SJCRH30 (cell line): ENCODE measurements at places on chromosomes 4 and X. TPM values are rescaled to one million over a fixed set of nuclear protein-coding genes. Genes with fewer than 3 reads are reported as not detected.
A peak's percentile ranks its signal among the peaks of the same experiment; 100 is the strongest.

Gene SLC4A4
- 0.04 and 0.05 TPM in 2 replicates for total RNA-seq

GRCh38 chrX:14939644-14940043 lies 66.4 kb downstream of the MOSPD2 start:
- no peaks in the 10 kb centered on the region for H3K27me3 ChIP-seq
- H3K4me3 ChIP-seq, result no peak overlapping the region
- H3K27ac ChIP-seq, result no peak overlapping the region
- no peak for DNase-seq
- no peaks in the 10 kb centered on the region for H3K36me3 ChIP-seq
- H3K4me1 ChIP-seq, result no peaks in the 10 kb centered on the region

Gene TCEAL7
- 39.1 and 42.9 TPM in 2 replicates for total RNA-seq

GRCh38 chrX:129510331-129510730 lies 13.0 kb downstream of the SMARCA1 start:
- peaks cover 12% of the 10 kb centered on the region; the same call in 1 of the 2 replicates for H3K36me3 ChIP-seq
- no peak overlapping the region for H3K4me3 ChIP-seq

GRCh38 chr4:7781993-7782392 lies 157.7 kb downstream of the AFAP1 start:
- H3K36me3 ChIP-seq, result peaks cover 4% of the 10 kb centered on the region; the same call in 1 of the 2 replicates
- H3K4me3 ChIP-seq, result no peak overlapping the region
- no peaks in the 10 kb centered on the region for H3K27me3 ChIP-seq
- no peaks in the 10 kb centered on the region for H3K4me1 ChIP-seq

- H3K27ac ChIP-seq, result no peak overlapping the region
- H3K4me1 ChIP-seq, result no peaks in the 10 kb centered on the region
- no peaks in the 10 kb centered on the region for H3K27me3 ChIP-seq
- H3K36me3 ChIP-seq, result no peaks in the 10 kb centered on the region
- no peak overlapping the region for H3K4me3 ChIP-seq
- no peak for DNase-seq
These were observed 21.6 kb downstream of the PRIMPOL start for GRCh38 chr4:184671101-184671500.

DNA sequence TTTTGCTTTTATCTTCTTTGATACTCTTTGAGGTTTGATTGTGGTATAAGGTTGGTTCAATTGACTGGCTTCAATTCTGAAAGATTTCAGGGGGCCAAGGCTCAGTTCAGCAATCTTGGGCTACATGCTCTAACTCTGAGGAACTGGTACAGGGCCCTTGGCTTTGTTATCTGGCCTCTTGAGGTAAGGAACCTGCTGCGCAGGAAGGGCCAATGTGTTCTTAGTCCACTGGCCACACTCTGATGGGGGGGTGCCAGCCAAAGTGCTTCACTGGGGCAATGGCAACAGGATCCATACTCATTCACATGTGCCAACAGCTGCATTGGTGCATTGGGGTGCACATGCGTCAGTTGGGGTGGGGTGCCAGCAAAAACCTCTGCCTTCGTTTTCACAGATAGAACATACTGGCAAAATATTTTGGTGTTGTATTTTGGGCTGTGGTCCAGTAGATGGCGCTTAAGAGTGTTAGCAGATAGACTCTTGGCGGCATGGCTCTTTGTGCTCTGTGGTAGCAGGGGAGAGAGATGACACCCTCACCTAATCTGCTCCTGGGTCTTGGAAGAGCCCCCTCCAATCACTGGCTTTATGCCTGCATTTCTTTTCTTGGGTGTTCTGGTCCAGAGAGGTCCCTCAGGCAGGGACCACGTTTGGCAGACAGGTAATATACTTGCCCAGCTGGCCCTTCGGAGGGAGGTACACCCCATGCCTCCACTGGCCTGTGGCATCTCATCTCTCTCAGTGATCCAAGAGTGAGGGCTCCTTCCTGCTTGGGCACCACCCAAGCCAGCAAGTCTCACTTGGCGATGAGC lies 42.9 kb downstream of the NDST3 start:
- H3K4me3 ChIP-seq, result no peak overlapping the region
- no peaks in the 10 kb centered on the region for H3K36me3 ChIP-seq
- no peak overlapping the region for H3K27ac ChIP-seq
- no peaks in the 10 kb centered on the region for H3K4me1 ChIP-seq

- no peaks in the 10 kb centered on the region for H3K27me3 ChIP-seq
- H3K4me1 ChIP-seq, result peaks cover 6% of the 10 kb centered on the region; the same call in 1 of the 2 replicates
- H3K36me3 ChIP-seq, result no peaks in the 10 kb centered on the region
- no peak for DNase-seq
- no peak overlapping the region for H3K4me3 ChIP-seq
- no peak overlapping the region for H3K27ac ChIP-seq
These were observed 1.2 kb upstream of the ACE2 start for GRCh38 chrX:15601932-15602331.

GRCh38 chrX:119187298-119187697 lies 48.8 kb upstream of the PGRMC1 start:
- H3K36me3 ChIP-seq, result no peaks in the 10 kb centered on the region
- H3K27ac ChIP-seq, result no peak overlapping the region
- H3K27me3 ChIP-seq, result no peaks in the 10 kb centered on the region
- peak; percentile 79 for DNase-seq
- no peaks in the 10 kb centered on the region for H3K4me1 ChIP-seq
- peak overlapping the region; percentile 52 for H3K4me3 ChIP-seq

Gene CLDN34
- total RNA-seq, result not detected in 2 replicates

Gene CSN1S1
- total RNA-seq, result not detected in 2 replicates

GRCh38 chr4:100070868-100071267 lies 119.4 kb downstream of the DDIT4L start:
- no peaks in the 10 kb centered on the region for H3K36me3 ChIP-seq
- H3K27ac ChIP-seq, result no peak overlapping the region
- H3K4me1 ChIP-seq, result no peaks in the 10 kb centered on the region
- no peak overlapping the region for H3K4me3 ChIP-seq
- no peaks in the 10 kb centered on the region for H3K27me3 ChIP-seq
- no peak for DNase-seq

Gene RTL3
- 0.05 TPM in 1 of 2 replicates, not detected in the other for total RNA-seq

Gene PAGE2
- not detected in 2 replicates for total RNA-seq

Gene LPAR4
- total RNA-seq, result 11.7 and 14.3 TPM in 2 replicates

GRCh38 chrX:47745416-47745815 lies 86.4 kb upstream of the UXT start:
- H3K4me3 ChIP-seq, result no peak overlapping the region

DNA sequence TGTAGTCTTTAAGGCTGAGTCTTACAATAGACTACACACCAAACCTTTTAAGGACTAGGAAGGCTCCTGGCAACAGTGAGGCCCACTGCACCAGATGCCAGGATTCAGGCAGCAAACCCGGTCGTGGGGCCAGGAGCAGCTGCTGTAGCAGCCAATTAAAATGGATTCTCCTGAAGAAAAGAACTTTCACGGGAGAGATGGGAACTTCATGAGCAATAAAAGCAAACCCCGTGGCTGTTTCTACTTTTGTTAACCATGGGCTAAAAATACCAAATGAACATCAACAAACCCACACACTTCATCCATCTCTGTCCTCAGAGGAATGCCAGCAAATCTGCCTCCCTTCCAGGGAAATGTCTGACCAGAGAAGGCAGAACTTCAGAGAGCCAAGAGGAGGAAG lies 101.4 kb downstream of the BTC start:
- no peaks in the 10 kb centered on the region for H3K27me3 ChIP-seq
- H3K4me3 ChIP-seq, result no peak overlapping the region
- no peak overlapping the region for H3K27ac ChIP-seq
- DNase-seq, result no peak

DNA sequence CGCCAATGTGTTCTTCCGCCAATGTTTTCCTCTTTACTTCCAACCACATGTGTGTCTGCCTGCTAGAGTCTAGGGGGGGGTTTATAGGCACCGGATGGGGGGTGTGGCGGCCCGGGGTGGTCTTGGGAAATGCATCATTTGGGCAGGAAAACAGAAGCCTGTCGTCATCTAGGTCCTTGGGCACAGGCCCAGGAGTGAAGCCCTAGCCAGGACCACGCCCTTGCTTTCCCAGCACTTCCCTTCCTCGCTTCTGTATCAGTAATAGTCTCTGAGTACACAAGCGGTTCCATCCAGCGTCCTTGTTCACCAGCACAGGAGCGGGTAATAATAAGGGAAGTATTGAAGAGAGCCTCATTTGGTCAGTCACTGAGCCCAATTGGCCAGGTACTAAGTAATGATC lies 74.5 kb downstream of the QDPR start:
- H3K4me3 ChIP-seq, result no peak overlapping the region
- H3K27me3 ChIP-seq, result no peaks in the 10 kb centered on the region
- no peak overlapping the region for H3K27ac ChIP-seq
- no peaks in the 10 kb centered on the region for H3K36me3 ChIP-seq
- H3K4me1 ChIP-seq, result no peaks in the 10 kb centered on the region

Gene GUCY1A1
- 0.08 TPM in 1 of 2 replicates, not detected in the other for total RNA-seq

GRCh38 chr4:33882246-33882990 lies 2361.9 kb downstream of the ARAP2 start:
- H3K27ac ChIP-seq, result no peak overlapping the region
- peaks cover 3% of the 10 kb centered on the region; the same call in 1 of the 2 replicates for H3K4me1 ChIP-seq
- no peaks in the 10 kb centered on the region for H3K36me3 ChIP-seq
- DNase-seq, result no peak
- H3K4me3 ChIP-seq, result no peak overlapping the region

Gene NUDT10
- total RNA-seq, result 2.2 and 2.7 TPM in 2 replicates

DNA sequence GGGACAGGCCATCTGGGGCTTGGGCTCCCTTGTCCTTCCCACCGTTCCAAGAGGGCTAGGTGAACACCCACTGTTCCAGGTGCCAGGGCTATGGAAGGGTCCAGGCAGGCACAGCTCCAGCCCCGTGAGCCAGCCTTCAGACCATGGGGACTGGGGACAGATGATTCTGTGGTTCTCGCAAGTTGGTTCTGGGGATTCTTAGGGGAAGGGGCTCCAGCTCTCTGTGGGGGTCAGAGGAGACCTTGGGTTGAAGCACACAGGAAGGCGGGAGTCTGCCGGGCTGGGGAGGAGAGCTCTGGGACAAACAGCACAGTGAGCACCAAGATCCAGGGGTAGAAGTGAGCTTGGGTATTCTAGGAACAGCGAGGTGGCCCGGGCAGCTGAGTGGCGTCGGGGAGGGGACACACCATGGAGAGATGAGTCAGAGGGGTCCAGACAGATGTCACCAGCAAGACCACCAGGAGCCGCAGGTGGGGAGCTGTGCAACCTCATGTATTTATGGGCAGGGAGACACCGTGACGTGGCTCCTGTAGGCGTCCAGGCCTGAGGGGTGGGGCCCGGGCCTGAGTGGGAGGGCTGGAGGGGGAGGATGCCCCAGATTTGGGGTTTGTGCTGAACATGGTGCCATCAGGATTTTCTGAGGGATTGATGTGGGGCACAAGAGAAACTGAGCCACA lies 48.8 kb upstream of the HMX1 start:
- H3K27ac ChIP-seq, result no peak overlapping the region
- H3K27me3 ChIP-seq, result peaks cover 28% of the 10 kb centered on the region
- H3K4me3 ChIP-seq, result no peak overlapping the region
- no peaks in the 10 kb centered on the region for H3K36me3 ChIP-seq

GRCh38 chrX:7219153-7219705 lies 71.3 kb upstream of the PUDP start:
- H3K27me3 ChIP-seq, result no peaks in the 10 kb centered on the region
- H3K4me1 ChIP-seq, result peaks cover 6% of the 10 kb centered on the region; the same call in 1 of the 2 replicates
- DNase-seq, result no peak
- no peaks in the 10 kb centered on the region for H3K36me3 ChIP-seq

Gene ATP6AP1
- total RNA-seq, result 30.4 and 32.0 TPM in 2 replicates

Gene GLUD2
- 0.20 and 0.35 TPM in 2 replicates for total RNA-seq

- no peaks in the 10 kb centered on the region for H3K36me3 ChIP-seq
- no peak overlapping the region for H3K4me3 ChIP-seq
- H3K27ac ChIP-seq, result no peak overlapping the region
- DNase-seq, result no peak
- H3K27me3 ChIP-seq, result no peaks in the 10 kb centered on the region
These were observed 132.7 kb downstream of the TRAM1L1 start for GRCh38 chr4:116952530-116953136.
